ENCODE measurements at places on chromosomes 12 and 14.
A peak's percentile ranks its signal among the peaks of the same experiment; 100 is the strongest.

- no peak for DNase-seq
These were observed 5.9 kb downstream of the SEC23A start for GRCh38 chr14:39097159-39097558.

DNA sequence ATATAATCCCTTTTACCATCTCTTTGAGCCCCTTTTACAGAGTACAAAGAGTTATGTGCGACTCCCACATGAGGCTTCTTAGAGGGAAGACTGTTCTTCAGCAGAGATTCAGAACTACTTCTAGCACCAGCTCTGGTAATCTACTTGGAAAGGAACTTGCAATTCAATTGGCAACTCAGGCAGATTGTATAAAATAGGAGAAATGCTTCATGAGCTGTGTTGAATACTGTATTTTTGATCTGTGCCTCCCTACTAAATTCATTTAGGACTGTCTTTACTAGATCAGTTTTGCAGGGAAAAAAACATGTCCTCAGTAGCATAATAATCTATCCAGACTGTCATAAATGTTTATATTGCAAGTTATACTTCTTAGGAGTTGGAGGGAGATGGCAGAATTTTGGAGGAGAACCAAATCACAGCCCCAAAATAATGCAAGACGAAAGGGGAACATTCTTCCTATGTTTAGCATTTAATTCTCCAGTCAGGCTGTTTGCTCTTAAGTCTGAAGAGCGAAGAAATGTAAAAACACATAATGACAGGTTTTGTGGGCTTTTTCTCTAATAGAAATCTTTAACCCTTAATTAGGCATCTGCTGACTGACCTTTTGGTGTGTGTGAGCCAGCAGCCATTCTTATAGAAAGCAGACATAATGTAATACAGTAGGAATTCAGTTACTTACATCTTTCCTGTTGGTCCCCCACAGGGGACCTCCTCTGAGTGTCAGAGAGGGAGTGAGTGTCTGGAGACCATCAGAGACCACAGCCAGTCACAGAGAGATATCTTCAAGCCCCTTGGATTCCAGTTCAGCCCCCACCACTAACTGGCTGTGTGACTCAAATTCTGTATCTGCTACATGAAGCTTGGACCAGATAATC is 3.9 kb downstream of the ANO4 start:
- no peak for DNase-seq

DNA sequence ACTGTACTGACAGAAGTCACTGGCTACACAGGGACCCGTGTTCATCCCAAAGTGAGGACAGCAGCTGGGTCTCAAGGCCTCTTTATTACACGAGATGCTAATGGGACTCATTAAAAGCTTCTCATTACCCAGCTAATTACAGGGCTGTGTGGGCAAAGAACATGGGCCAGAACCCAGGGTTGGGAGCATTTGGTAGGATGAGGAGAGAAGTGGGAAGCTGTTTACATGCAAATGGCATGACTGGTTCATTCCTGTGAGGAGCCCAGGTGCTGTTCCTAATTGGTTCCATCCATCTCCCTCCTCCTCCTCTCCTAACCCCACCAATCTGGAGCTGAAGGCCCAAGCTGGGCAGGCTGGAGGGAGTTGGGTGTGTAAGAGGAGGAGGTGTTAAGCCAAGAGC is 8.9 kb upstream of the TAC3 start:
- no peak for DNase-seq

DNA sequence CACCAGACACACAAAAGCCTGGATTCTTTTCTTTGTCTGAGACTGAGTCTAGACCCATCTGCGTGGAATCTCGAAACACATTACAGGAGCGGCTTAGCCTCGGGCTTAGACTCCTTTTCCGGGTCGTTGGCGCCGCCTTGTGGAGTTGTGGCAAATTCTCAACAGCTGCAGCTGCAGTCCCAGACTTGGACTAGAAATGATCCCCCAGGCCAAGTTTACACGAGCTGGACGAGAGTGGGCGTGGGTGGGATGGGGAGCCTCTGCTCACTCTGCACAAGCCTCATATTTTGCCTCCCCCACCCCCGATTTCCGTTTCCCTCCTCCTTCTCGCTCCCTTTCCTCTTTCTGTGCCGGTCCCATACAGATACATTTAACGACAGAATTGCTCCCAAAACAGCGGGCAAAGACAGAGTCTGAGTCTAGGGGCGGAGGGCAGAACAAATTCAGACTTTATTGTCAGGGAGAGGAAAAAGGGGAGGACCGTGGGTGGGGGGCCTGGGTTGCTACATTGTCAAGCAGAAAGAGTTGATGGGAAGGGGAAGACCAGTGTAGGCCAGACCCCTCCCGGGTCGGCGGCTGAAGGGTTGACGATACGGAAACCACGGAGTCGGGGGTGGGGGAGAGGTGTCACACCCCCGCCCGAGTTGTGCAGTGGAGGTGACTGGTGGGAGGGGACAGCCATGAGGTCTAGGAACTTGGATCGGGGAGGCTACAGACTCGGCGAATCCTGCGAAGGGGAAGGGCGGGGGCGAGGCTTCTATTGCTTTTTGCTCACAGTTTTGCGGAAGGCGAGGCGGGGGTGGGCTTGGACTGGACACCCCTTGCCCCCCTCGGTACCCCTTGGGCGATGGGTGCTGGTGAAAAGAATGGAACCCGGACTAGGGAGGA is 4.7 kb upstream of the GPR84 start:
- peak; percentile 25 for DNase-seq

DNA sequence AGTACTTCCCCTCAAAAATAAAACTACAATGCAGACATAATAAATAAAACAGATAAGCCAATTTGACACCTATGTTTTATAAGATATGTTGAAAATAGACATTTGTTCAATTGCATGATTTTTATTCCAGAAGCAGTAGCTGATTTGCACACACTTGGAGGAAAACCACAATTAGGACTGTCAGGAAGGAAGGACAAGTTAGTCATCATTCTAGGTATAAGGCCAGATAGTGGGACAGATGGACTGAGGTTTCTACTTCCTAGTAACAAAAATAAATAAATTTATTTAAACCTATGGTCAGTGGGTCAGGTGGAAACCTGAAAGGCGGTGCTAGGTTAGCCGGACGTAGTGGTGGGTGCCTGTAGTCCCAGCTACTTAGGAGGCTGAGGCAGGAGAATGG is 141.8 kb upstream of the RASSF8 start:
- no peak for DNase-seq

DNA sequence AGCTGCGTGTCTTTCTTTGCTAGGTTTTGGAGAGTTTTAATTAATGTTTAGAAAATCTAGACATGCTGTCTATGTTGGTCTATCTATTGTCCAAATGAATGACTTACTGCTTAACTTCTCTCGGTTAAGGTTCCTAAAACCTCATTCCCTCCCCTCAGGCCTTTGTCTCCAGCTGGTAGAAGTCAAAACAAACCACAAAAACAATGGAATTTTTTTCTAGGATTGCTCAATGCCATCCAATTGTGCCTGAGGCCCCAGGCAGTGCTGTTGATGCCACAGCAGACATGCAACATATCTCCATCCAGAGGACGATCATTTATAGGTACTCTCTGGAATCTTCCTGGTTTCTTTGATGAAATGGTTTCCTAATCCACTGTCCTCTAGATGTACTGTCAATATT is 448.2 kb upstream of the TBX3 start:
- DNase-seq, result no peak

DNA sequence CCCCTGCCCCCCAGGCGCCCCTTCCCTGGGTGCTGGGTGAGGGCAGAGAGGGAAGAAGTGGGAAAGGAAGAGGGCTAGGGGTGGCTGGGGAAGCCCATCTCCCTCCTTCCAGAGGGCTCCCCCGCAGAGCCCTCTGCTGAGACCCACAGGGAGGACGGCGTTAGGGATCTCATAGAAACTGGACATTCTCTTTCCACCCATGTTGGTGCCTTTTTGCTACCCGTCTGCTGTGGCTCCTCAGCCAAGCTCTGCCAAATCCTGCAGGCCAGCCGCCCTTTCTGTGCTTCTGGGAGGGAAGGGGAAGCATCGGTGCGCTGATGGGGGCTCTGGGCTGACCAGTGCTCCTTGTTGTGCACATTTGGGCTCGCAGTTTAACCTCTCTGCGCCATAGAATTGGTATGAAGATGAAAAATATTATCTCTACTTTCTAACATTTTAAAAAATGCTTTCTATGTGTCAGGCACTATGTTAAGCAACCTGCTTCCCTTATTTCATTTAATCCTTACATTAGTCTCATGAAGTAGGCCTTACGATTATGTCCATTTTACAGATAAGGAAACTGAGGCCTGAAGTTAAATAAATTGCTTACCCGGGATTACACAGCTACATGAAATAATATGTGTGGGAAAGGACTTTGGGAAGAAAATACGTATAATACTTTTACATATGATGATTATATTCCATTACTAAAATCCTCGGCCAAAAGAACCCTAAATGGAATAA is 981 bp downstream of the SLC48A1 start:
- no peak for DNase-seq

Measured in KG1 (cell line).